ENCODE measurements at places on chromosomes 7 and 10.

DNA sequence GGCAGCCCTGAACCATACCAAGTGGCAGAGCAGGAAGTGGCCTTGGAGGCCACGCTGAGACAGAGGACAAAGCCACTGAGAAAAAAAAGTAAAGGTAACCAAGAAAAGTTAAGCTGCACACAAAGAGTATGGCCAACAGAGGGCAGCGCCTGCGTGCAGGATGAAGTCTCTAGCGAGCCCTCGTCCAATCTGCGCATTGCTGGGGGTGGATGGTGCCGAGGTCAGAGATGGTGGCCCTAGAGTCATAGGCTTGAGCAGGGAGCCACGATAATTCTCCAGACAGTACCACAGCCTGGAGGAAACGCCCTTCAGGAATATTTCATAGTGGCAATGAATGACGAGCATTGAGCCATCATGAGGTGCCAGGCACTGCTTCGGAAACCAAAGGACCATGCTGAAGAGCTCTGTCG lies 9.7 kb downstream of the ATP6V0E2 start:
- DNase-seq, result no peak

- DNase-seq, result no peak
These were observed 26.4 kb downstream of the RHOBTB1 start for GRCh38 chr10:60917331-60918280.

DNA sequence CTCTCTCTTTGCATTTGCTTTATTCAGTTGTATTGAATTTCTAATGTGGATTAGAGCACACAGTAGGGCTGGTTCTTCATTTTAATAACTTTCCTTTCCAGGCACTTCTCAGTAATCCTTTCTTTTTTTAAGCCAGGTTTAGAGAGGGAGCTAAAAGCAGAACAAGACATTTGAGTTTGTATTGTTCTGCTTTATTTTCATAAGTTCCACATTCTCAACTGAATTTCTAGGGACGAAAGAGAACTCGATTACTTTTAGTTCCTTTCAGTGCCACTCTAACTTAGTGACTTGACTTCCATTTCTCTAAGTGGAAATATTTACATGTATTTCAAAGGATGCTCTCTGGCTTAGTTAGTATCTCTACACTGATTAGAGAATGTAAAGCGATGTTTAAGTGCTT lies 145.6 kb downstream of the EXOC4 start:
- no peak for DNase-seq

DNA sequence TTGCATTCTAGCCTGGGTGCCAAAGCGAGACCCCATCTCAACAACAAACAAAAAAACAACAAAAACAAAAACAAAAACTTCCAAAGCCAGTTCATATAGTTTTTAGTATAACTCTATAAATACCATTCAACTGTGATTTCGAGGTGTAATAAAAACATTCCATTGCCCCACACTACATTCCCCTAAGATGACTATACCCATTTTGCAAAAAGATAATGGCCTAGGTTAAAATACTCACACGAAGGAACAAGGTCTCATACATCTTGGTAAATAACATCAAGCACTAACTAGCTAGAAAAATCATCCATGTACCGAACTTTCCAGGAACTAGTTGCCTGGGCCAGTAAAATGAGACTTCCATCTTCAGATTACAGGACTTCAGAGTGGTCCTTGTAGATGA lies 55.4 kb downstream of the GLI3 start:
- DNase-seq, result no peak

- DNase-seq, result no peak
These were observed 30.0 kb downstream of the DGKI start for GRCh38 chr7:137816696-137817320.

GRCh38 chr10:22624287-22624738 lies 90.1 kb downstream of the PIP4K2A start:
- DNase-seq, result no peak

- no peak for DNase-seq
These were observed 56.8 kb downstream of the PARP12 start for GRCh38 chr7:140005754-140006503.

DNA sequence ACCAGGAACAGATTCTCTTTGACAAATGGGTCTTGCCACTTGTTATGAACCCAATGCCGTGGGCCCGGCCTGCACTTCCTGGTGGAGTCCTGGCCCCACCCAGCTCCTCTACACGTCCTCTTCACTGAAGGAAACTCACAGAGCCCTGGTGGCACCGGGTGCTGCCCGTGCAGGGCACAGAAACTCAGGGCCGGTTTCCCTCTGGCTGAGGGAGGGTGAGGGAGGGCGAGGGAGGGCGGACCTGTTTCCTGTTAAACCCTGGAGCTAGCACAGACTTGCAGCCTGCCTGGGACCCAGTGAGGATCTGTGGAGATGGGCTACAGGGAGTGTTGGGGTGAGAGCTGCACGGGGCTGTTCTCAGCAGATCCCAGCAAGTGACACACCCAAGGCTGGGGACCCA lies 596.3 kb downstream of the PTPRN2 start:
- no peak for DNase-seq

Measured in stimulated activated CD8-positive, alpha-beta memory T cell treated with anti-CD3 and anti-CD28 coated beads, Interleukin-12 subunit alpha, Interleukin-12 subunit beta, amount 100 ng/mL, for 1 hour (primary cell).